ENCODE measurements at places on chromosomes 2 and 18.

GRCh38 chr2:158539176-158540005 lies 82.6 kb downstream of the PKP4 start:
- DNase-seq: peak; percentile 6

GRCh38 chr2:142954493-142954892 lies 77.0 kb downstream of the KYNU start:
- DNase-seq: no peak

- DNase-seq: no peak
These were observed 37.4 kb upstream of the NOL4 start for GRCh38 chr18:34261865-34262780.

DNA sequence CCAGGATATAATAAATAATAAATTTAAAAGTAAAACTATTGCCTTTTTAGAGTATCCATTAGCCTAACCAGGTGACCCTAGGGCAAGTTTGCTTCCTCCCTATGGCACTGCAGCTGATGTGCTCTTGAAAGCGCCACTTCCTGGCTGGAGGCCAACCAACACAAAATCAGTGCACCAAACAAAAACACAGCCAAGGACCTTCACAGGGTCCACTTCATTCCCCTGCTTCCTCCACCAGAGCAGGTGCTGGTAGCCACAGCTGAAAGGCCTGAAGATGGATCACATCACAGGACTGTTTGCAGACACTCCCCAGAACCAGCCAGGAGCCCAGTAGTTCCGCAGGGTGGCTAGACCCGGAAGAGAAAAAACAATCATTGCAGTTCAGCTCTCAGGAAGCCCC lies 108.8 kb downstream of the TWIST2 start:
- no peak for DNase-seq

GRCh38 chr2:85231952-85232351 lies 95.8 kb downstream of the TGOLN2 start:
- DNase-seq: no peak

- no peak for DNase-seq
These were observed 9.8 kb downstream of the ZFP36L2 start for GRCh38 chr2:43216629-43217028.

DNA sequence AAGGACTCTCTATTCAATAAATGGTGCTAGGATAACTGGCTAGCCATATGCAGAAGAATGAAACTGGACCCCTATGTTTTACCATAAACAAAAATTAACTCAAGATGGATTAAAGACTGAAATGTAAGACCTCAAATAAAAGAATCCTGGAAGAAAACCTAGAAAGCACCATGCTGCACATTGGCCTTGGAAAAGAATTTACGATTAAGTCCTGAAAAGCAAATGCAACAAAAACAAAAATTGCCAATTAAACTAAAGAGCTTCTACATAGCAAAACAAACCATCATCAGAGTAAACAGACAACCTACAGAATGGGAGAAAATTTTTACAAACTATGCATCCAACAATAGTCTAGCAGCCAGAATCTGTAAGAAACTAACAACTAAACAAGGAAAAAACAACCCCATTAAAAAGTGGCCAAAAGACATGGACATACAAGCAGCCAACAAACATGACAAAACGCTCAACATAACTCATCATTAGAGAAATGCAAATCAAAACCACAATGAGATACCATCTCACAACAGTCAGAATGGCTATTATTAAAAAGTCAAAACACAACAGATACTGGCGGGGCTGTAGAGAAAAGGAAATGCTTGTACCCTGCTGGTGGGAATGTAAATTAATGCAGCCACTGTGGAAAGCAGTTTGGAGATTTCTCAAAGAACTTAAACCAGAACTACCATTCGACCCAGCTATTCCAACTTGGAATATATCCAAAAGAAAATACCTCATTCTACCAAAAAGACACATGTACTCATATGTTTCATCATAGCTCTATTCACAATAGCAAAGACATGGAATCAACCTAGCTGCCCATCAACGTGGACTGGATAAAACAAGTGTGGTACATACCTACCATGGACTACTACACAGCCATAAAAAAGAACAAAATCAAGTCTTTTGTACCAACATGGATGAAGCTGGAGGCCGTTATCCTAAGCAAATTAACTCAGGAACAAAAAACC lies 30.6 kb downstream of the SEPTIN10 start:
- DNase-seq: no peak

DNA sequence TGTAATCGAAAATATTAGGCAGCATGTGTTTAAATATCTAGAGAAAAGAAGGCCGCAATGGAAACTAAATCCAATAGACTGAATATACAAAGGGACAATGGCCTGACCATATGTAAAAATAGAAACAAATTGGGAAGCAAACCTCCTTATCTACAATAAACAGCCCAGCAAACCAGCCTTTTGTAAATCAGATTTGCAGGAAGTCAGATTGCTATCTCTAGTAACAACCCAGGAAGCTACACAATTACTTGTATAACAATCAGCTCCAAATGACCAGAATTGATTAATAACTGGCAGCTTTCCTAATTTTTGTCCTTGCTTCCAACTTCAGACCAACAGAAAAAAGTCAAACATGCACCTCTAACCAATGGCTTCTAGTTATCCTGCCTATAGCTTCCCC lies 860.0 kb downstream of the CPS1 start:
- DNase-seq: no peak

DNA sequence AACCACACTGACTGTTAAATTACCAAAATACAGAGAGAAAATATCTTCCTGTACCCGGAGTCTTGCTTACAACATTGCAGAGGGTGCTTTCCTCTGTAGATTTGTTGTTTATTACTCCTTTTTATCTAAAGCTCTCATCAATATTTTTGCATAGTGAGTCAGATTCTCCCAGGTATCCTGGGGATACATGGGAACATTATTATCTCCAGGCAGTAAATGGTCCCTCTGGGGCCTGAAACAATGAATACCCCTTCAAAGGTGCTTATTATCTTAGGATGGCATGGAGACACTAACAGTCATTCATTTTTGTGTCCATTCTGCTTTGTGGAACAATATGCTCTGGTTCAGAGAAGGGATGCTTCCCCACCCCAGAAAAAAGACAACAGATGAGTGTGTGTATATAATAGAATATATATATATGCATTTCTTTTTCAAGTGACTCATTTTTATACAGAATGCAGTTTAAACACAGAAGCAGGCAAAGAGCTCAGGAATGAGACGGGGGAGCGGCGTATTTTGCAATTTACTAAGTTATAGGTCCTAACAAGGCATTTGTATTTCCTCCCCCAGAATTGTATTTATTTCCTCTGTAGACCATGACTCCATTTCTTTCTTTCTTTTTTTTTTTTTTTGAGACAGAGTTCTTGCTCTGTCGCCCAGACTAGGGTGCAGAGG lies 424.8 kb upstream of the ZEB2 start:
- DNase-seq: no peak

DNA sequence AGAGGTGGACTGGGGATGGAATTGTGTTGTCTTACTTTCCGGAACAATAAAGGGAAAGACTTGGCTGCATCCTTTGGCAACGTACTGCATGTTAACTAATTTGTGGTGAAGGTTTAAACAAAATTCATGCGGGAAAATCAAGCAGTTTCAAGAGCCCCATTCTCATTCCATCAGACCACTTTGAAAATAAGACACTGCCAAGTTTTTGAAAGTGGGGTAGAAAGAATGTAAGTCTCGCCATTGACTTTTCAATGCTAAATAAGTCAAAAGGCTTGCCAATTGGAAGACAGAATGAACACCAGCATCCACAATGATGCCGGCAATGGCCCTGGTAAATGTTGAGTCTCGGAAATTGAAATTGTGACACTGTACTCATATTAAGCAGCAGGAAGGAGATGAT lies 322.0 kb downstream of the RND3 start:
- no peak for DNase-seq

DNA sequence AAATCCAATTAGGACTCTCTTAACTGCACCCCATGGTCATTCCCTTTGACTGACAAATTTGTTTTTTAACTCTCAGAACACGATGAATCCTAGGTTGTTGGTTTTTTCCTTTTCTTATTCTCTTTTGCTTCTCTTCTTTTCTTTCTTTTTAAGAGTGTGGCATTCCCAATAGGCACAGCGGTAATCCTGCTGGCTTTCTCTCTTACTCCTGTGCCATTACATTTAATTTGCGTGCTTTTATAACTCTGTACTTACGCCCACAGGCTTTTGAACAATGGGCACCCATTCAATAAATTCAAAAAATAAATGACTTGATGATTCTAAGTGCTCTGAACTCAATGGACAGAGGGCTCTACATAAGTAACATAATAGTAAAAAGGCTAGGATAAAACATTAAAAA lies 189.0 kb upstream of the SMAD7 start:
- no peak for DNase-seq

DNA sequence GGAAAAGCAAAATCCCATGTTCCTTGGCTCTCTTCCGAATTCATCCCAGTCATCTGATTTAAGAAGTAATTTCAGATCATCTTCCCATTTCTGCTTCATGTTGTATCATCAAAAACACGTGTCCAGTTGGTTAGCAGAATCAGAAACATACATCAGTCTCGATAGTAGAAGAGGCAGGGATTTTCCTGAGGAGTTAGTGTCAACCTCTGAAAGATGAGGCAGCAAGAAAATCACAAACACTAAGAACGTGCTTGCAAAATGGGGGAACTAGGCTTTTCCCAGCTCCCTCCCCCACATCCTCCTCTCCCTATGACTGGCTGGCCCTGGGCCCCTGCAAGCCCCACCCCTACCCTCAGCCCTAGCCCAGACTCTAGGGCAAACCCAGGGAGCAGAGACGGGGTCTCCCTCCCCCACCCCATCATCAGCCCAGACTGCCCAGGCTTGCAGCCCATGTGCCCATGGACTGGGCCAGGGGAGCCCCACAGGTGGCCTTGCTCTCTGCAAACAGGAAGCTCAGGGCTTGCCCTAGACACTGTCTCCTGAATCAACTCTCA lies 161.0 kb upstream of the ID2 start:
- DNase-seq: peak; percentile 80

GRCh38 chr2:28297531-28297930 lies 95.1 kb upstream of the FOSL2 start:
- DNase-seq: no peak

DNA sequence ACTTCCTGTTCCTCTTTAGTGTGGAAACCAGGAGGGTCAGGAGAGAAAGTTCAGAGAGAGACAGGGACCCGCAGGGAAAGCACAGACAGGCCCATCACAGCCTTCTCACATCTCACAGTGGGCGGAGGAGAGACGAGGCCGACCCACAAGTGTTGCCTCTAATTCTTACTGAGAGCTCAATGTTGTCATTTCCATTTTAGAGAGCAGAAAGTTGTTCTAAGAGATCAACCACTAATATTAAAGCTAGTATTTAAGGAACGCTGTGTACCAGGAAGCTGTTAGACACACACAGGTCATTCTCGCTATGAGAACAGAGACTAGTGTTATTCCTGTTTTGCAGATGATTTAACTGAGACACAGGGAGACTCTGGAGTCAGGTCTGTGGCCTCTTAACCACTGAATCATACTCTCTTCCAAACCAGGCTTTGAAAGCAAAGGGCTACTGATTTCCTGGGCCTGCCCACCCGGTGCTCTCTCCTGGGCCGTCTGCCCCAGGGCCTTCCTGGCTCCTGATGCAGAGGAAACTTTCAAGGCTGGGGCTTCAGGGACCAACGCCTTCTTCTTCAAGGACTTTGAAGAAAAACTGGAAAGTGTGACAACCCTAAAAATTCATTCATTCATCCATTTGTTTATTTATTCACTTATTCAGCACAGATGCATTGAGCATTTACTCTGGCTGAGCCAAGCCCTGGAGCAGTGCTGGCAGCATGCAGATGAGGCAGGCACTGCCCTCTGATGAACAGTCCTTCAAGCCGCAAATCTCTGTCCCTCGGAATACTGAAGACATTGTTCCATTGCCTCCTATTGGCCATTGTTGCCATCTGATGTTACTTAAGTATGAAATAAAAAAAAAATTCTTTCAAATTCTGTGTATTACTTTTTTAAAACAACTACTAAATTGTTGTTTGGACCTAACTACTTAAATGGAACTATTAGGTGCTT lies 37.2 kb upstream of the BIN1 start:
- DNase-seq: peak; percentile 21

- DNase-seq: peak; percentile 54
These were observed 42.0 kb upstream of the STK17B start for GRCh38 chr2:196213252-196213980.

DNA sequence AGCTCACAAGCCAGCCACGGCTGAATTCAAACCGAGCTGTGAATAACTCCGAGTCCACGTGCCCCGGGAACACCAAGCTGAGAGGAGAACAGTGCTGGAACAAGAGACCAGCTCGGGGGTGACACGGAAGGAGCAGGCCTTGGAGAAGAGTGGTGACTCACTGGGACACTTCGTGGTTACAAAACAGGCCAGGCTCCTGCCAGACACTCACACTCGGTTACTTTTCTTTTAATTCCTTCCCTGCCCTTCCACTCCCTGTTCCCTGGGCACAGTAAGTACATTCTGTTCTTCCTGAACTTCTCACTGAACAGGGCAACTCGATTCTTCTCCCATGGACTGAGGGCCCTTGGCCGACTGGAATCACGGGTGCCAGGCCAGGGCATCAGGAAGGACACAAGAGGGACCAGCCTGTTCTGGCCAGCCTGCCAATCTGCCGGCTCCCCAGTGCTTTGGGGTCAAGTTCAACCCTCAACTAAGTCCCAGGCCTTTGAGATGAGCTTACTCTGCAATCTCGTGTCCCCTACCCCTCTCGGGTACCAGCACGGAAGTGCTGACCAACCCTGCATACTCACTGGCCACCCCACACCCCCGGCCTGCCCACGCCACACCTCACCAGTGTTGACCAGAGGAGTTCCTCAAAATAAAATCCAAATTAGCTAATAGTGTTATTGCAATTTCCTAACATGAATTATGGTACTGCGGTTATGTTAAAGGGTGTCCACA lies 87.5 kb downstream of the TFCP2L1 start:
- peak; percentile 95 for DNase-seq

- DNase-seq: no peak
These were observed 62.5 kb downstream of the DAW1 start for GRCh38 chr2:227933884-227934283.

Data from suppressor macrophage (primary cell).